Activated CD8-positive, alpha-beta memory T cell treated with anti-CD3 and anti-CD28 coated beads for 1 hour (primary cell): ENCODE measurements at places on chromosomes 12 and 14.

DNA sequence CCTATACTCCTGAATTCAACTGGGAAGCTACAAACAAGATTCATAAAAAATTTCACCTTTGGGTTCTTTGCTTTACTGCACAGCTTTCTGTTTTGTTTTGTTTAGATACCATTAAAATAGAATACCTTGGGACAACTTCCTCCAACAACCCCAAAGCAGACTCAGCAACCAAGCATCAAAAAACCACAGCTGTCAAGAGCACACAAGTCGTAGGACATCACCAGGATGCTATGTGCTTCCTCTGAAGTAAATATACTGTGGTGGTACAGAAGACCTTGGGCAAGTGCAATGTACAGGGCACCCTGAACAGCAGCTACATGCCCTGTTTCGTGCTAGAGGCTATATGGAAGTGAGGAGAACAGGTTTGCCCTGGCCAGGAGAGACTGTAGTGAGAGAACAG lies 359.3 kb downstream of the BCL11B start:
- no peak for DNase-seq

DNA sequence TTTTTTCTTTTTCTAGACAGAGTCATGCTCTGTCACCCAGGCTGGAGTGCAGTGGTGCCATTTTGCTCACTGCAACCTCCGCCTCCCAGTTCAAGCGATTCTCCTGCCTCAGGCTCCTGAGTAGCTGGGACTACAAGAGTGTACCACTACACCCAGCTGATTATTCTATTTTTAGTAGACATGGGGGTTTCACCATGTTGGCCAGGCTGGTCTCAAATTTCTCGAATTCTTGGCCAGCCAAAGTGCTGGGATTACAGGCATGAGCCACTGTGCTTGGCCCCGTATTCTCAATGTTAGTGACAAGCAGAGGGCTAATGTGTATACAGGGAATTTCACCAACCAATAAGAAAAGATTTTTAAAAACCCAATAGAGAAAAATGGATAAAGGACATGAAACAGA lies 8.4 kb downstream of the PLBD2 start:
- DNase-seq, result no peak

DNA sequence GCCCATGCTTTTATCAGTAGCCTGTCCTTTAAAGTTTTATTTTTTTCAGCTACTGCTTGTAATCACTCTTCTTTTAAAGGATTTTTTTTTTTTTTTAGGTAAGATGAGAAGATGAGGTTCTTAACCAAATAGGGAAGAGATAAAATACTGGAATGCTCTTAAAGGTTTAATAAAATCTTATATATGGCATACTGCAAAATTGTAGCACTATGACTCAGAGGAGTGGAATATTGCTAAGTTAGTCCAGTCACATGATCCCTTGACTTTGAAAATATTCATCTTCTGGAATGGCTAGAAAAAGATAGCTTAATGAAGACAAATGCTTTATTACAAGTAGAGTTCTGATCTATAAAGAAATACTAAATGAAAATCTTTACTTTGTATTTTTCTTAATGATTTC lies 116.6 kb downstream of the NAV3 start:
- no peak for DNase-seq

GRCh38 chr12:44697511-44697910 lies 178.6 kb downstream of the NELL2 start:
- no peak for DNase-seq

GRCh38 chr14:35332517-35333263 lies 40.5 kb downstream of the PSMA6 start:
- no peak for DNase-seq

- no peak for DNase-seq
Measured at GRCh38 chr14:93329965-93330608, 2.7 kb downstream of the BTBD7 start.

DNA sequence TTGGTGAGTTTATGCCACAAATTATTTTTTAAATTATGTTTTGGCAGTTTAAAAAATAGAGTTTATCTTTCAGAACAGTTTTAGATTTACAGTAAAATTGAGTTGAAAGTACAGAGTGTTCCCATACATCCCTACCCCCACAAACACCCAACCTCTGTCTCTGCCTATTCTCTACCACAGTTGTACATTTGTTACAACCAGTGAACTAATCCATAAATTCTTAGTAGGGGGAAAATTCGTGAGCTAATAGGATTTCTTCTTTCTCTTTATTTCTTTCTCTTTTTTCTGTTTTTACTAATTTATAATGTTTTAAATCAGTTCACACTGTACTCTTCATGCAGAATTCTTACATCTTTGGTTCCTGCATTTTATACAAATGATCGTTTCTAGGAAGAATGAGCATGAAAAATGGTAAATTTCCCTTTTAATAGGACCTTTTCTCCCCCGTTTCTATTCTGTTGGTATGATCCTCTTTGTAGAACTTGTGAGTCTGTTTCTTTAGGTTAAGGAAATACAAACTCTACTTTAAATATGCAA lies 56.7 kb downstream of the MIPOL1 start:
- DNase-seq, result no peak

GRCh38 chr12:106710143-106710893 lies 64.2 kb upstream of the RIC8B start:
- DNase-seq, result no peak

- DNase-seq, result no peak
Measured at GRCh38 chr12:113612076-113612728, 140.5 kb upstream of the LHX5 start.

DNA sequence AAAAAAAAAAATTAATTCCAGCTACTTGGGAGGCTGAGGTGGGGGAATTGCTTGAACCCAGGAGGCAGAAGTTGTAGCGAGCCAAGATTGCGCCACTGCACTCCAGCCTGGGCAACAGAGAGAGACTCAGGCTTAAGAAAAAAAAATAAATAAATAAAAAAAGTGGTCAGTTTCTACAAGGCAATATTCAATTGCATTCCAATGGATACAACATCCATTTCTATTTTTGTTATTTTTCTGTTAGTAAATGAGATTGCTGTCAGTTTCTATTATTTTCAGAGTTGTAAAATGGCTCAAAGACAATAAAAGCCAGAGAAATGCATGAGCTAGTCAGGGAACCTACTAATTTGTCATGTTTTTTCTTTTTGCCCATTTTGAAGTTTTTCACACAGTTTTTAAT lies 119.2 kb downstream of the PDE3A start:
- no peak for DNase-seq

GRCh38 chr12:12608557-12608957 lies 3.1 kb upstream of the CREBL2 start:
- DNase-seq, result no peak

DNA sequence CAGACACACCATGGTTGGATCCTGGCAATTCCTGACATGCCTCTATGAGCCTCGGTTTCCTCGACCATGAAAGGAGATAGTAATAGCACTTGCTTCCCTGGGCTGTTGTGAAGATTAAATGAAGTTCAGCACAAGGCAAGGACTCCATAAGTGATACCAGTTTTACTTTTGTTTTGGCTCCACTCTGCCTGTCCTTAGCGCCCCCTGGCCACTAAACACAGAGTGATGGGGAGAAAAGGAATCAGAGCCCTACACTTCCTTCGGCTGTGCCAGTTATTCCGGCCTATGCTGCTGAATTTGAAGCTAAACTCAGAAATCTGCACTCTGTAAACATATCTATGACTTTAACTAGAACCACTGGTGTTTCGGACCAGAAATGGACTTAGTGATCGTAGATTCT lies 173.8 kb downstream of the C12orf75 start:
- DNase-seq, result no peak

DNA sequence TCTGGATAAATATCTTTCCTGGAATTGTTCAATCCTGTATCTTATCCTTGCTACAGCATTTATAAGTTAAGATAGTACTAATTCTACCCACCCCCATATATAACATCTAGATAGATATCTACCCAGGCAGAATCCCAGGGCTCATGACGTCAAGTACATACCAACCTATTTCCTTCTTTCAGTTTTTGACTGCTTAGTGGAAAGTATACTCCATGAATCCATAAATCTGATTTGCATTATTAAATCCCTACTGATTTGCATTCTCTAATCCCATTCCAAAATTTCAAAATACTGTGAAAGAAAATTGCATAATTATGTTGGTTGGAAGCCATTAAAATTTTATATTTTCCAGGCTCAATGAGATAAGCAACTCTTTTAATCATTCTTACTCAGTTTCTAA lies 111.7 kb downstream of the KITLG start:
- DNase-seq, result no peak

DNA sequence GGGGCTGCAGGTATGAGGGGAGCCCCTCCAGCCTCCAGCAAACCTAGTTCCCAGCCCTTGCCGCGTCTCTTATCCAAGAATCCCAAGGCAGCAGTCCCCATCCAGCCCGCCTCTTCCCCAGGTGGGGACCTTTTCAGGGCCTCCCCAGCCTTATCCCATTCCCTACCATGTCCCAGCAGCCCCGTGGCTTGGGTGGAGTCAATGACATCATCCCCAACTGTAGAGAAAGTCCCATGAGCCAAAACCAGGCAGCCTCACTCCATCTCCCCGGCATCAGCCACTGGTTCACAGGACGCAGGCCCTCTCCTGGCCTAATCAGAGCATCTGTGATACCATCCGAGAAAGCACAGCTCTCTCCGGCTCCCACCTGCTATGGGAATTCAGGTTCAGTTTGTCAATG lies 131.0 kb downstream of the NCOR2 start:
- no peak for DNase-seq

- DNase-seq, result no peak
Measured at GRCh38 chr14:94451826-94452225, 774 bp downstream of the SERPINA11 start.

DNA sequence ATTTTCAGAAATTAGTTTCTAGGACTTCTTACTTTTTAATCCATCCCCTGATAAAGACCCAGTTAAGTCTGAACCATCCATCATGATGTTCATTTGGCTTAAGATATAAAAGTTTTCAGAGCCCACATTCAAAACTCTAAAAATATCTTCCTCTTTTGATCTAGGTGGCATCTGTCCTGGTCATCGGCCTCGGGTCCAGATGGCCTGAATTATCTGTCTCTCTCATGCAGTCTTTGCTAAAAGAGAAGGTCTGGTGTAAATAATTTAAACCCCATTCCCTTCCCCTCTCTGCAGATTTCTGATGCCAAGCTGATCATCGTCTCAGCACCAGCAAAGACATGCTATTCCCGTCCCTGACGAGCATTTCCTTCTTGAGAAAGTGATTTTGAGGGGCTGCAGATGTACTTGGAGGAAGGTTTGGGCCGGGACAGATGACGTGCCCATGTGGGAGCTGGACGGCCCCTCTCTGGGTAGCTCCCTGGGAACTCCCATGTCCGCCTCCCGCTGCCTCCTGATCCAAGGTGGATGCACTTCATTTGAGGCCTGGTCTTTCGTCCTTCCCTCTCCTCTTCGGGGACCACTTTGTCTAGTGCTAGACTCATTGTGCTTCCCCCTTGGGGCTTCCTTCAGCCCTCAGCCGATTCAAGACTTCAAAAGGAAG lies 173.0 kb upstream of the PRMT8 start:
- no peak for DNase-seq

DNA sequence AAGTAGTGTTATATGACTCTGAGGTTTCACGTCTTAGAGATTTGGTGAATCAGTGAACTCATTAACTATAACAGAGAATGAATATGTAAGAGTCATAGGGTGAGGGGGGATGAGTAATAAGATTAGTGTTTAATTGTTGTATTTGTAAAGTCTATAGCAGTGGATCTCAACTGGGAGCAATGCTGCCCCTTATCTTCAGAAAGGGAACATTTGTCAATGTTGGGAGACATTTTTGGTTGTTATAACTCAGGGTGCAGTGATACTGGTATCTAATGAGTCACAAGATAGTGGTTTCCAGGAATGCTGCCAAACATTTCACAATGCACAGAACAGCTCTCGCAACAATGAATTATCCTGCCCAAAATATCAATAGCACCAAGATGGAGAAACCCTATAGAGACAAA lies 1193.7 kb downstream of the GALC start:
- no peak for DNase-seq

DNA sequence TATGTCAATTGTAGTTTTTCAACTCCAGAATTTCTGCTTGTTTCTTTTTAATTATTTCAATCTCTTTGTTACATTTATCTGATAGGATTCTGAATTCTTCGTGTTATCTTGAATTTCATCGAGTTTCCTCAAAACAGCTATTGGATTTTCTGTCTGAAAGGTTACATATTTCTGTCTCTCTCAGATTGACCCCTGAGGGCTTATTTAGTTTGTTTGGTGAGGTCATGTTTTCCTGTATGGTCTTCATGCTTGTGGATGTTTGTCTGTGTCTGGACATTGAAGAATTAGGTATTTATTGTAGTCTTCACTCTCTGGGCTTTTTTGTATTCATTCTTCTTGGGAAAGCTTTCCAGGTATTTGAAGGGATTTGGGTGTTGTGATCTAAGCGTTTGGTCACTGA lies 85.6 kb downstream of the SNAPC1 start:
- DNase-seq, result no peak

DNA sequence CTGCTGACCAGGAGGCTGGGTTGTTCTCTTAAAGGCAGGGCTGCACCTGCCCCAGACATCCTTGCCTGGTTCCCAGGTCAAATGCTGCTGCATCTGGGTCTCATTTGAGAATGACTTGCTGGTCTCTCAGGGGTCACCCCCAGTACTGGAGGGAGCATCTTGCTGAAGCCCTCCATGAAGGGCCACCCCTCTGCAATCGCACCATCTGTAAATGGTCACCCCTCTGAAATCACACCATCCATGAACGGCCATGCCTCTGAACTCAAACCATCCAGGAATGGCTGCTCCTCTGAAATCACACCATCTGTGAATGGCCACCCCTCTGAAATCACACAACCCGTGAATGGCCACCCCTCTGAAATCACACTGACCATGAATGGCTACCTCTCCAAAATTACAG lies 7.3 kb upstream of the SERPINA6 start:
- no peak for DNase-seq

DNA sequence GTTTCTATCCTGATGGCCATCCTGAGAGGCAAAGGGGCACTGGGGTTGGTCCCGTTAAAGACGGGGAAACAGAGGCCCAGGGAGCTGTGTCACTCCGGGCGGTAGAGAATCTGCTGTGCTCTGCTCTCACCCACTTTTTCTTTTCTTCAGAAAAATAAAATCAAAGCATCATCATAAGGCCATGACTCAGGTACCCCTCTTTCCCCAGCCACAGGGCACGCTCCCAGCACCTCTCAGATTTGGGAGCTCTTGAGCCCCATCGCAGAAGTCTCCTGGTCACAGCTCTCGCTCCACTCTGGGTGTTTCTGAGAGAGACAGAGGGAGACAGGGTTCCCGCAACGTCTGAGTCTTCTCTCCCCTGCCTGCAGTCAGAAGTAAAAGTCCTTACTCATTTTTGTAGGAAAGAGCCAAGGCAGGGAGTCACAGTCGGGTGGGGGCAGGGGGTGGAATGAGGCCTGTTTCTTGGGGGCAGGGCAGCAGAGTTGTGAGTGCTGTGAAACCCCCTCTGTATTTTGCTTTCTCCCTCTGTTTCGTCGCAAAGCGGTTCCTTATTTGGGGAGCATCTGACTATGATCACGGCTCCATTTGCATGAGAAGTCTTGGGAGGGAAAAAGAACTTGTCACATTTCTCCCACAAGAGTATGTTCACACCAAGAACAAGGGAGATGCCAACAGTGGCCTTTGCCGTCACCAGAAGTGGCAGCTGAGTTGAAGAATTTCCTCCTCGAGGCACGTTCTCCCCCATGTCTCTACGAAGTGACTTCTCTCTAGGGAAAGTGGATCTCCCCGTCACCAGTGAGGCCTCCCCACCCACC lies 139.0 kb downstream of the BCL11B start:
- no peak for DNase-seq

- no peak for DNase-seq
Measured at GRCh38 chr12:67539946-67540345, 108.6 kb upstream of the DYRK2 start.

GRCh38 chr12:124694846-124695497 lies 127.6 kb upstream of the NCOR2 start:
- DNase-seq, result no peak
